ENCODE measurements at places on chromosomes 7 and 10. TPM values are rescaled to one million over a fixed set of nuclear protein-coding genes. Genes with fewer than 3 reads are reported as not detected.

DNA sequence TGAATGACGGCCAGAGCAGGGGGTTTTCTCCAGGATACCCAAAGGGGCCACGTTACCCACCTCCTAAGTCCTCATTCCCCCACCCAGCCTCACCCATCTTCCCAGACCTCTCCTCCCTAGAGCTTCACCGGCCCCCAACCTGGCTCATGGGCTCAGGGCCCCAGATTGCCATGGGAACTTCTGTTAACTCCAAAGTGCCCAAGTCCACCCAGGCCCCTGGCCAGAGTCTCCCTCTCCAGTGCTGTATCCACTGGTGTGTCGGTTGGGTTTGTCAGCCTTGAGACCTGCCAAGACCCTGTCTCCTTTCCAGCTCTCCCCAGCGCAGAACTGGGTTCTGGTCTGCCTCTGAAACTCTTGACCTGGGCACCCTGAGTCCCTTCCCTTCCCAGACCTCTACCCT lies 37.1 kb upstream of the ZMIZ2 start:
- DNase-seq = no peak

Gene GIMAP7
- polyA plus RNA-seq = 36.1 TPM

Gene CTNNA3
- polyA plus RNA-seq = 4.5 TPM

Gene CAV1
- 269 TPM for polyA plus RNA-seq

- no peak for DNase-seq
Observed at GRCh38 chr10:133465191-133465949, 11.6 kb downstream of the SCART1 start.

Gene CYP2W1
- not detected for polyA plus RNA-seq

- no peak for DNase-seq
Observed at GRCh38 chr7:9709216-9709615, 1264.5 kb upstream of the PHF14 start.

DNA sequence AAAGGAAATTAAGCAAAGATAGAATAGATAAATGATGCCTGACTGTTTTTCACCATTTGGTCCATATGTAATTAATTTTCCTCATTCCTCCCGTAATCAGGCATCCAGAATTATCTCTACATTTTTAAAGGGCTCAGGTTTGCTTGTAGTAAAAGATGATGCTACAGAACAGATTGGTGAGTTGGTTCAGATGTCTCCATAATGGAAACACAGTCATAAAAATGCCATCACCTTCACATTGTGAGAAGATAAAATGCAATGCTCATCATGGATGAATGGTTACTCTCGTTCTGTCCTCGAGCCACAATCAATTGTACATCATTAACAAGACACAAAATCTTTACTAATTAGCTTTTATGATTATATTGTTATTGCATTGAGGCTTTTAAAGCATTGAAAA lies 64.9 kb upstream of the CELF2 start:
- no peak for DNase-seq

DNA sequence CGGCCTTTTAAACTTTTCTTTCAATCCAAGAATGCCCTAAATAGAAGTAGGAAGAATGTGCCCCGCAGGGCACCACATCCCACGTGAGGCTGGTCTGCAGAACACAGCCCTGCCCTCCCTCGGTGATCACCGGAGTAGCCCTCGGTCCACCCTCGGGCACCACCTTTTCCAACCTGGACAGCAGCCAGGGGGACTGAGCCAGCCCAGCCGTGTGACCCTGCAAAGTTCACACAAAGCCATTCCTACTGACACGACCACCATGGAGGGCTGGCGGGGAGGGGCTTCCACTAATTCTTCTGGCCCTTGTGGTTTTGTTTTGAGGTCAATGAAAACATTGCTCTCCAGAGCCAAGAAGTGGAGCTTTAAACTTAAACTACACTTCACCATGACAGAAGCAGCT lies 132.2 kb downstream of the TCERG1L start:
- no peak for DNase-seq

Gene SLF2
- 7.4 TPM for polyA plus RNA-seq

Gene EBLN1
- polyA plus RNA-seq = not detected

GRCh38 chr7:2412587-2413201 lies 9.3 kb downstream of the CHST12 start:
- no peak for DNase-seq

- no peak for DNase-seq
Observed at GRCh38 chr10:3432081-3432825, 259.7 kb upstream of the PITRM1 start.

DNA sequence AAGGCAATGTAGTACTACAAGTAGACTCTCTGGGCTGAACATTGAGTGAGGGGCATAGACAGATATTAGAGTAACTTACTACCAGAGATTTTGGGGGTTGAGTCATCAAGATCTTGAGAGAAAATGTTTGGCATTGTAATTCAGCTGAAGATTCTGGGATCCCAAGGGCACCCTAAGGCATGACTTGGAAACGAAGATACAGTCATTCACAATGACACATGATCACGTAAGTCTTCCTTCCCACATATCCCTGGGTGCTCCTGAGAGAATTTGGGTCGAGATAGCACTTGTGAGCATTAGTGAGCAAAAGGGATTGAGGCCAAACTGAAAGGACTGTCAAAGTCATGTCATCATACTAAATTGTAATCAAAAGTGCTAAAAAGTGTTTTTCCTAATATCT lies 192.5 kb upstream of the PCLO start:
- DNase-seq = no peak

Data from right cardiac atrium (tissue), 5 donors.